MM.1S (cell line): ENCODE measurements at places on chromosomes 2 and 18.

GRCh38 chr2:219658196-219658846 lies 30.9 kb downstream of the SLC4A3 start:
- H3K4me1 ChIP-seq, result no peaks in the 10 kb centered on the region
- no peak overlapping the region for H3K27ac ChIP-seq
- DNase-seq, result no peak
- no peaks in the 10 kb centered on the region for H3K27me3 ChIP-seq
- no peaks in the 10 kb centered on the region for H3K36me3 ChIP-seq

DNA sequence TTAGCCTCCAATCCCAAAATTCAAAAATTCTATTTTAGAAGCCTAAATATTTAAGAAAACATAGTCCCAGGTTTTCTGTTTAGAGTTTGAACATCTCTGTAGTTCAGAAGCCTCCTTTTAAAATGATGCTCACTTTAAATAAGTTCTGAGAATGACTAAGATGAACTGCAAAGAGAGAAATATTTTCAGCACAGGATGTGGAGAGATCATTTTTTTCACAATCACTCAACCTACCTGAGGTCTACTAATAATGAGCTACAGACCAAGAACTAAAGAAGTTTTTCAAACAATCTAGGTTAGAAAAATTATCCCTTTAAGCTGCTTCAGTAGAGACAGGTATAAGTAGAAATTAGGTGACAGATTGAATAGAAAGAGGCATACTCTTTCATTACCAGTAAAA lies 185.1 kb upstream of the CYP26B1 start:
- no peak overlapping the region for H3K4me3 ChIP-seq
- no peaks in the 10 kb centered on the region for H3K4me1 ChIP-seq
- no peaks in the 10 kb centered on the region for H3K36me3 ChIP-seq
- DNase-seq, result no peak
- no peaks in the 10 kb centered on the region for H3K27me3 ChIP-seq

DNA sequence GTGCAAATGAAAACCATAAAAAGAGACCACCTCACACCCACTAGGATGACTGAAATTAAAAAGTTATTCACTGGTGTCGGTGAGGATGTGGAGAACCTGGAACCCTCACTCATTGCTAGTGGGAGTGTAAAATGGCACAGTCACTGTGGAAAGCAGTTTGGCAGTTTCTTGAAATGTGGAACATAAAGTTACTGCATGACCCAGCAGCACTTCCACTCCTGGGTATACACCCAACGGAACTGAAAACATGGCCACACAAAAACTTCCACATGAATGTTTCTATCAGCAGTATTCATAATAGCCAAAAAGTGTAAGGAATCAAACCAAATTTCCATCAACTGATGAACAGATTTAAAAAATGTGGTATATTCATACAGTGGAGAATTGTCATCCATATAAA lies 65.1 kb upstream of the SLC66A3 start:
- H3K4me3 ChIP-seq, result no peak overlapping the region
- H3K36me3 ChIP-seq, result no peaks in the 10 kb centered on the region
- no peaks in the 10 kb centered on the region for H3K27me3 ChIP-seq

DNA sequence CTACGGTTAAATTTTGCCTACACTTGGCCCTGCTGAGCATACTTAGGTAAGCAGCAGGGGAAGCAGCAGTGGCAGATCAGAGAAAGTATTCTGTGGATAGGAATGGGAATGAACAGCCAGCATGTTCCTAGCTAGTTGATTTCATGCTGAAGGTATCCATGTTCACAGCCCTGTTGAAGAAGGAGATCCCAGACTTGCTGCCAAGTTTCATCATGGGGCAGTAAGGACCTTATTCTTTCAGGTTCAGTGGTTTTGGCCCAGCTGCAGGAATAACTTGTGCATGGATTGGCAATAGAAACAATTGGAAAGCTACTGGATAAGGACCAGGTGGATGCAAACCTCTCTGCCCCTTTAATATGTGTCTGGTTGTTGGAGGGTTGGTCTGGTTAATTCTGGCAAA lies 98.2 kb upstream of the TMEM178A start:
- no peaks in the 10 kb centered on the region for H3K36me3 ChIP-seq
- no peak overlapping the region for H3K4me3 ChIP-seq
- no peak for DNase-seq
- H3K4me1 ChIP-seq, result no peaks in the 10 kb centered on the region
- H3K27ac ChIP-seq, result no peak overlapping the region
- no peaks in the 10 kb centered on the region for H3K27me3 ChIP-seq

- no peaks in the 10 kb centered on the region for H3K27me3 ChIP-seq
- H3K4me1 ChIP-seq, result no peaks in the 10 kb centered on the region
- no peak for DNase-seq
- no peak overlapping the region for H3K4me3 ChIP-seq
- no peak overlapping the region for H3K27ac ChIP-seq
These were observed 19.3 kb upstream of the POU3F3 start for GRCh38 chr2:104834431-104835153.

- no peaks in the 10 kb centered on the region for H3K27me3 ChIP-seq
- no peak overlapping the region for H3K27ac ChIP-seq
- DNase-seq, result no peak
- no peak overlapping the region for H3K4me3 ChIP-seq
- no peaks in the 10 kb centered on the region for H3K4me1 ChIP-seq
These were observed 62.8 kb downstream of the CYB5A start for GRCh38 chr18:74229005-74229404.

DNA sequence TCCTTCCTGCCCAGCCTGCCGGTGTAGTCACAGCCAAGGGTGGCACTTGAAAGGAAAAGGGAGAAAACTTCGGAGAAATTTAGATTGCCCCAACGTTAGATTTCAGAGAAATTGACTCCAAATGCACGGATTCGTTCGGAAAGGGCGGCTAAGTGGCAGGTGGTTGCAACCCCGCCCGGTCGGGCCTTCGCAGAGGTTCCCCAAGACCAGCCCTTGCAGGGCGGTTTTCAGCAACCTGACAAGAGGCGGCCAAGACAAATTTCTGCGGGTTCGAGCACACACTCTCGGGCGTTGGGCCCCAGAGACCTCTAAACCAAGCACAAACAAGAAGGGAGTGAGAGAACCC lies 4.8 kb downstream of the ONECUT2 start:
- H3K27me3 ChIP-seq, result no peaks in the 10 kb centered on the region; the same call in 1 of the 2 replicates
- no peaks in the 10 kb centered on the region for H3K4me1 ChIP-seq
- no peak overlapping the region for H3K4me3 ChIP-seq

DNA sequence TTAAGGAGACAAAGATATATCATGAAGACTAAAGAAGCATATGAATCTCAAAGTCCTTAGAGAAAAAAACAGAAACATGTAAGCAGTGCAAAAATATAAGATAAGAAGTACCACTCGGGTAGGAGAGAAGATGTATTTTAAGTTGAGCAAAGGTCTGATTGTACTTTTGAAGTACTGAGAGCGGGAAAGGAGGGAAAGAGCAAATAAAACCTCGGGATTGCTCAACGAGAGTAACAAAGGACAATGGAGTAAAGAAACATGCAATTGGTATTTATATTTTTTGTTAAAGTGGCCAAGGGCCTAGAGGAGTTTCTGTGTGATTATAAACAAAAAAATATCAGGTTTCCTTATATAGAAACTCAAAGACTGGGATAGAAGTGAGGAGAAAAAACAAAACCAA lies 251.9 kb downstream of the LNPK start:
- DNase-seq, result no peak
- H3K4me3 ChIP-seq, result no peak overlapping the region
- no peaks in the 10 kb centered on the region for H3K4me1 ChIP-seq
- no peaks in the 10 kb centered on the region for H3K27me3 ChIP-seq
- H3K36me3 ChIP-seq, result no peaks in the 10 kb centered on the region
- H3K27ac ChIP-seq, result no peak overlapping the region

DNA sequence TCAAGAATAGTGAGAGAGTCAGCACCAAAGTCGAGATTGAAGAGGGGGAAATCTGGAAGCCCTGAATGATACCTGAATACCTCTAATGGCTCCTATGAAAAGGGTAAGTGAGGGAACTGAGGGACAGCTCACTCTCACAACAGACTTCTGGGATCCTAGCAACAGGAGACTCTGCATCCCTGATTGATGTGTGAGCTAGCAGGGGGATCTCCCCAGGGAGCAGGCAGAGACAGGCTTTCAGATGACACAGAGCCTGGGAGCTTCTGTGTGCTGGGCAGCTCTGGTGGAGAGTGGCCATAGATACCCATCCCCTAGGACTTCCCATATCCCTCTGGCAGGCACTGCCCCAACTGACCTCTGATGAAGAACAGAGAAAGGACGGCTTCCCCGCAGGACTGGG lies 206.2 kb downstream of the EXOC6B start:
- no peak overlapping the region for H3K27ac ChIP-seq
- no peak overlapping the region for H3K4me3 ChIP-seq
- no peaks in the 10 kb centered on the region for H3K36me3 ChIP-seq
- no peaks in the 10 kb centered on the region for H3K4me1 ChIP-seq

GRCh38 chr2:177972782-177973181 lies 99.8 kb downstream of the PDE11A start:
- DNase-seq, result no peak
- H3K36me3 ChIP-seq, result no peaks in the 10 kb centered on the region
- H3K4me3 ChIP-seq, result no peak overlapping the region
- no peaks in the 10 kb centered on the region for H3K27me3 ChIP-seq

DNA sequence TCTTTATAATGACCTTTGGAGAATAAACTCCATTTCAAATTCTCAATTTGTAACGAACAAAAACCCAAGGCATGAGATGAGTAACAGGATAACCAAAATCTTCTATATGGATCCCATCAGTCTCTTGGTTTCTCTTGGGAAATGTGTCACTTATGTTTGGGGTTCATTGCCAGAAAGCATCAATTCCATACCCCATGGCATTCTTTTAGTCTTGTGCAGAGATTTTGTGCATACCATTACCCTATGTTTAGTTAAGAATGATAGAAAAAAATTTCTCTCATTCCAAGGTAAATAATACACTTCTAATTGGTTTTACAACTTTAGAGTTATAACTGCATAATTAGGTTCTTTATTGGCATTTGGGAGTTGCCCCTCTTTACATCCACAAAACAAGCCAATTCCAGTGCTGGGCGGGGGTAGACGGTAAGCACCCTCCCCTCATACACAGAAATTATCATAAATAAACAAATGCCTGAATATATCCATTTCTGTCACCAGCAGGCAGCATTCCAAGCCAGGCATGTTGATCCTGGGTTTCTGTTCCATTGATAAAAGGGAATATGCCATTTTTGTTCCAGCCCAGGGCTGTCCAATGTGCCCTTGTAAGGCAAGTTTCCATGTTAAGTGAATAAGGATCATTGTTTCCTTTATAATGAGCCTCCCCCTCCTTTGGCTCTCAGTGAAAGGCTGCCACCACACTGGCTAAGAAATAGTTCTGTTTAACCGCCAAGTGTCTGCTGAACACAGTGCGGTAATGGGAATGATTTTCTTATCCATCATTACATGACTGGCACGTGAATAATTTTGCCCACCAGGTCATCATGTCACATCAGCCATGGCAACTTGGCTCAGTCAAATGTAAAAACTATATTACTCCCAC lies 680.1 kb upstream of the ZEB2 start:
- no peaks in the 10 kb centered on the region for H3K27me3 ChIP-seq
- H3K4me1 ChIP-seq, result no peaks in the 10 kb centered on the region
- no peaks in the 10 kb centered on the region for H3K36me3 ChIP-seq
- no peak overlapping the region for H3K4me3 ChIP-seq
- no peak overlapping the region for H3K27ac ChIP-seq

DNA sequence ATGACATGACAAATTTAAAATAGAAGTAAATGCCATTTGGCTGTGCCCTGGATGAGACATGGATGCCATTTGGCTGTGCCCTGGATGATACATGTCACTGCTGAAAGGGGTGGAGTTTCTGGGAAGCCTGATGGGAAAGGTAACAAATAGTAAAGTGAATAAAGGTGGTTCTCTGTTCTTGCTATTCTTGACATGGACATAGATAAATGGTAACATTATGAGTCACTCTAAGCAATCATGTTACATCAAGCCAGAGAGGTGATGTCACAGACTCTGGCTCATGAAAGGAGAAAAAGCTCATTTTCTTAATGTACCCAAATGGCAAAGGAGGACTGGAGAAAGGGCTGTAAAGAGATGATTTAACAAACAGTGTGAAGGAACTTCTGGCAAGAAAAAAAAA lies 86.4 kb downstream of the EML6 start:
- H3K36me3 ChIP-seq, result no peaks in the 10 kb centered on the region
- no peak overlapping the region for H3K27ac ChIP-seq
- H3K4me1 ChIP-seq, result no peaks in the 10 kb centered on the region
- H3K4me3 ChIP-seq, result no peak overlapping the region
- DNase-seq, result no peak

GRCh38 chr2:186466743-186467142 lies 19.3 kb upstream of the ZC3H15 start:
- no peak for DNase-seq
- no peaks in the 10 kb centered on the region for H3K27me3 ChIP-seq
- no peak overlapping the region for H3K27ac ChIP-seq
- H3K36me3 ChIP-seq, result no peaks in the 10 kb centered on the region
- no peak overlapping the region for H3K4me3 ChIP-seq
- peaks cover 14% of the 10 kb centered on the region; the same call in 1 of the 2 replicates for H3K4me1 ChIP-seq

DNA sequence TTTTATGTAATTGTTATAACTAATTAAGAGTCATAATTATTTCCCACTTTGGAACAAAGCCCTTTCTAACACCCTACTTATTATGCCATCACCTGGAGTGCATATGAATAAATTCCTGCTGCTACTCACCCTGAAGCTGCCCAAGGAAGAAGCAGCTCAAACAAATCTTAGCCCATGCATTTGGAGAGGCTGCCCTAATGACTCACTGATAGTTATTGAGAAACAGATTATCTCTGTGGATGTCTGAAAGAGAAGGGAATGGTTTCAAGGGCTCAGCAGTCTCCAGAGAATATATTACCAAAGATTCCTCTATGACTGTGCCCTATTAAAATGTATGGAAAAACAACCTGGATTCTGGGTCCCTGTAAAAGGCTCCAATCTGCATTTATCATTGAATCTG lies 81.0 kb downstream of the GPR39 start:
- no peak overlapping the region for H3K4me3 ChIP-seq
- H3K4me1 ChIP-seq, result peaks cover 8% of the 10 kb centered on the region; the same call in 1 of the 2 replicates
- no peak overlapping the region for H3K27ac ChIP-seq
- DNase-seq, result no peak

- H3K27ac ChIP-seq, result no peak overlapping the region
- no peaks in the 10 kb centered on the region for H3K27me3 ChIP-seq
- H3K4me3 ChIP-seq, result no peak overlapping the region
- H3K36me3 ChIP-seq, result no peaks in the 10 kb centered on the region
- no peak for DNase-seq
These were observed 106.5 kb upstream of the SCN1A start for GRCh38 chr2:166234112-166234846.

GRCh38 chr2:189249901-189250300 lies 70.3 kb upstream of the COL5A2 start:
- H3K36me3 ChIP-seq, result no peaks in the 10 kb centered on the region
- no peaks in the 10 kb centered on the region for H3K4me1 ChIP-seq
- H3K27ac ChIP-seq, result no peak overlapping the region
- no peaks in the 10 kb centered on the region for H3K27me3 ChIP-seq
- no peak overlapping the region for H3K4me3 ChIP-seq
- DNase-seq, result no peak

- H3K36me3 ChIP-seq, result no peaks in the 10 kb centered on the region
- no peaks in the 10 kb centered on the region for H3K27me3 ChIP-seq
- no peaks in the 10 kb centered on the region for H3K4me1 ChIP-seq
- no peak for DNase-seq
- no peak overlapping the region for H3K27ac ChIP-seq
- H3K4me3 ChIP-seq, result no peak overlapping the region
These were observed 27.0 kb downstream of the TFPI start for GRCh38 chr2:187527262-187527661.

- H3K4me1 ChIP-seq, result no peaks in the 10 kb centered on the region
- no peaks in the 10 kb centered on the region for H3K27me3 ChIP-seq
- H3K36me3 ChIP-seq, result no peaks in the 10 kb centered on the region
- DNase-seq, result no peak
These were observed 24.9 kb downstream of the BIN1 start for GRCh38 chr2:127081826-127082633.

- DNase-seq, result no peak
- H3K27me3 ChIP-seq, result no peaks in the 10 kb centered on the region
- H3K4me3 ChIP-seq, result no peak overlapping the region
- H3K4me1 ChIP-seq, result no peaks in the 10 kb centered on the region
These were observed 752.4 kb upstream of the SLC8A1 start for GRCh38 chr2:41204315-41204714.
